ENCODE measurements at places on chromosomes 6 and 20.

DNA sequence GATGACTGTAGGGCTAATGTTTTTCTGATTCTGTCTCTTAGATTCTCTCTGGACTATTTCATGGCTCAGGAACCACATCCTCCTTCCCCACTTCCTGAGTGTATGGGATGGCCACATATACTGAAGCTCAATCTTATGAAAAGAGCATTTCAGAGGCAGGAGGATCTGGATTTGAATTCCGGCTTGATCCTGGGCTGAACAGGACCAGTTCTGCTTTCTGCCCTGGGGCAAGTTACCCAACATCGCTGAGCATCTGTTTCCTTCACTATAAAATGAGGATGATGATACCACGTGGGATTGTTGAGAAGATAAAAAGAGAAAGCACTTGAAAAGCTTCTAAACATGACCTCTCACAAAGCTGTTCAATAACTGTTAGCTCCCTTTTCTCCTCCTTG lies 168.4 kb upstream of the TNFAIP3 start:
- DNase-seq = no peak

- DNase-seq = no peak
Measured at GRCh38 chr6:1832844-1833787, 223.4 kb downstream of the FOXC1 start.

- DNase-seq = no peak
Measured at GRCh38 chr20:24584538-24585356, 115.3 kb downstream of the SYNDIG1 start.

DNA sequence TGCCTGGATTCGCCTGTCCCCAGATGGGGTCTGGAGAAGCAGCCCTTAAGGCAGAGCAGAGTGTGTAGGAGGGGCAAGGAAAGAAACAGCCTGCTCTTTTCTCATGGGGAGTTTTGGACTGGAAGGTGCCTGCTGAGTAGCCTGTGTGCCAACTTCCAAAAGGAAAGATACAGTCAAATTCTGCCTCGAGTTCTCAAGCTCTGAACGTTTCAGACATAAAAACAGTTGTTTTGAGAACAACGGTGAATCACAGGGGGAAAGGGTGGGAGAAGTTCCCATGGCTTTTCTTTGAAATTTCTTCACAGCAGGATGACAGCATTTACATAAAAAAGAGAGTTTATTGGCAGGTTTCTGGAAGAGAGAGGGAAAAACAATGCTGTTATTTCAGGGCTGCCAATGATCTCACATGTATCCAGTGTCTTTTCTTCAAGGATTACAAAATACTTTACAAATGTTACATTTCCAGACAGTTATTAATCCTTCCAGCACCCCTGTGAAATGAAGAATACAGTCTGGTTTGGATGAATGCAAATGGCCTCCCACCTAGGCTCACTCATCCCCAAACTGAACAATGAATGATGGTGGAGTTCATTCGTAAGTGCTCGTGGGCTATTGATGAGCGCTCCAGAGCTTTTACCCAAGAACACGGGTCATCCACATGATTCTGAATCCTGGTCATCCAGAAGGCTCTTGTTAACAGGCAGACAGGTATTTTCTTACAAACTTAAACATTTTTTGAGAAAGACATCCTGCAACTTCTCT lies 33.8 kb upstream of the ECI2 start:
- no peak for DNase-seq

- DNase-seq = no peak
Measured at GRCh38 chr6:108872141-108872557, 23.9 kb downstream of the ARMC2 start.

GRCh38 chr6:90072935-90073464 lies 178.7 kb downstream of the GJA10 start:
- no peak for DNase-seq

Measured in stimulated activated CD4-positive, alpha-beta T cell treated with anti-CD3 and anti-CD28 coated beads, Interleukin-12 subunit alpha, Interleukin-12 subunit beta, amount 100 ng/mL, for 24 hours (primary cell).